Stimulated activated CD4-positive, alpha-beta T cell treated with anti-CD3 and anti-CD28 coated beads, Interleukin-15, amount 100 ng/mL, for 1 hour (primary cell): ENCODE measurements at places on chromosomes 2 and 18.

GRCh38 chr18:55031164-55031563 is 71.9 kb upstream of the CCDC68 start:
- no peak for DNase-seq

GRCh38 chr2:160494201-160494644 is 616 bp upstream of the RBMS1 start:
- DNase-seq: no peak

GRCh38 chr2:45184606-45185005 is 175.4 kb upstream of the SIX2 start:
- no peak for DNase-seq

DNA sequence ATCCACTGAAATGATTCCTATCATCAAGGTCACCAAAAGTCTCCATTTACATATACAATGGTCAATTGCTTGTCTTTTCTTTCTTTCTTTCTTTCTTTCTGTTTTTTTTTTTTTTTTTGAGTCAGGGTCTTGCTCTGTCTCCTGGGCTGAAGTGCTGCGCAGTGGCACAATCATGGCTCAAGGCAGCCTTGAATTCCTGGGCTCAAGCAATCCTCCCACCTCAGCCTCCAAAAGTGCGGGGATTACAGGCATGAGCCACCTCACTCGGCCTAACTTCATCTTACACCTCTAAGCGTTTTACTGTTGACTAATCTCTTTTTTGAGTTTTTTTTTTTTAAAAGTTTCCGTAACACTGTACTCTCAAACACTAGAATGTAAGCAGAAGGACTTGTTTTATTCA is 867 bp downstream of the SF3B6 start:
- DNase-seq: no peak

DNA sequence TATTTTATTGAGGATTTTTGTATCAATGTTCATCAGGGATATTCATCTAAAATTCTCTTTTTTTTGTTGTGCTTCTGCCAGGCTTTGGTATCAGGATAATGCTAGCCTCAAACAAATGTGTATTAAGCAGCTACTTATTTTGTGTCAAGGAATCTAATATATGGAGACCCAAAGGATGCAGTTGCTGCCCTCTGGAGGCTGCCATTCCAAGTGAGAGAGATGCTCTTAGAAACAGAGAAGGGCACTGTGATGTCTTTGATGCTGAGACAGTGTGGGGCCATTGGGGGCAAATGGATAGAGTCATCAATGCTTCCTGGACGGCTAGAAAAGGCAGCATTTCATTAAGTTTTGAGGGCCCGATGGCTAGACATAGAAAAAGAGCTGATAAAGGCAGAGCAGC is 292.6 kb downstream of the SETBP1 start:
- no peak for DNase-seq

- DNase-seq: no peak
Observed at GRCh38 chr2:201223089-201224073, 37.0 kb upstream of the CASP8 start.

GRCh38 chr18:79355433-79356335 is 40.0 kb upstream of the NFATC1 start:
- DNase-seq: no peak

DNA sequence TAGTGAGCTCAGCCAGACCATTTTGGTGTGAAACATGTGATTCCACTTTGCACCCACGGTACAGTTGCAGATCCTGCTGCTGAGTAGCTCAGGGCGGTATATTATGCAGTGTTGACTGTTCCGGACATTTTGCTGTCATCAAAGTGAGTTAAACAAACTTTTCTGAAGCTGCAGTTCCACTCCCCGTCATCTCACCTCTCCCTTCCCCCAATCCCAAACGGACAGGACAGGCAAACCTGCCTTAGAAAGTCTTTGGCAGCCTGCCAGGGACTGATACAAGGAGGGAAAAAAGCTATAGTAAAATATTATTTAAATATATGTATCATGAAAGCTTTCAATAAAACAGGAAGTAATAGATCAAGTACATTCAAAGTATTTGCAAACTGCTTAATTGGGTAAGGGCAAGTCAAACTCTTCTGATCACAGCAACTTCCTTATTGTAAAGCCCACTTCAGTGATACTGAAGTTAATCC is 35.5 kb upstream of the SP5 start:
- no peak for DNase-seq

DNA sequence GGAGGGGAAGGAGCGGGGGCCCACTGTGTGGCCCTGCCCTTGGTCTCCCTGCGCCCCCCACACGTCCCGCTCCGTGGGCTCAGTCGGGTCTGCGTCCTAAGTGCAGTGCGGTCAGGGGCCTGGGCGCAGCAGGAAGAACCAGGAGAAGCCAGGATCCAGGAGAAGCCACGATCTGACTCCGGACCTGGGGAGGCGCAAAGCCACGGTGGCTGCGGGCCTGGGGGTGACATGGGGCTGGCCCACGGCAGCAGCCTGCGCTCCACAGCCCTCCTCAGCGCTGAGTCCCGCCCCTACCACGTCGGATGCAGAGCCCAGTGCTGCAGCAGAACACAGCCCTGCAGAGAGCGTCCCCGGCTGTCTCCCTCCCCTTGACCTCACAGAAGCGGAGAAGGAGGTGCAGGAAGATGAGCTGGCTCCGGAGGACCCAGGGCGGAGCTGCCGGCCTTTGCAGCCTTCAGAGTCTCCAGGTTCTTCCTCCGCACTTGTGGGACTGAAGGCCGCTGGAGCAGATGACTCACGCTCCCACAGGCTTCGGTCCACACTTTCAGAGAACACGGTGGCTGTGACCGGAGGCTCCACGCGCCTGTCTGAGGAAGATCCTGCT is 589.2 kb upstream of the SALL3 start:
- no peak for DNase-seq

- DNase-seq: peak; percentile 24
Observed at GRCh38 chr2:234483568-234484251, 13.2 kb downstream of the ARL4C start.

DNA sequence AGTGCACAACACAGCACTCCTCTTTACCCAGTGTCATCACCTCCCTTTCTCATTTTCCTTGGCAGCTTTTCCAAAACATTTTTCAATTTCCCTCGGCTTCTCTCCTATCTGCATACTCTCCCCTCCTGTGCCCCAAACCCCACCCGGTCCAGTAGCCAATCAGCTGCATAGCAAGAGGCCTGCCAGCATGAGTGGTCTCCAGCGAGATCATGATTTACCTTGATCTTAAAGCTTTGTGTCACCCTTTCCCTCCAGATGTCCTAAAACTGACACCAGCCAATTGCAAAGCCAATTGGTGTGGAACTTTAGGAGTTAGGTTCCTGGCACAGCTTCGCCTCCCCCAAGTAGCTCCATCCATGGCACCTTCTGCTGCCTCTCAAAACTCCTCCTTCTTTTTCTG is 45.2 kb upstream of the SH3RF3 start:
- DNase-seq: no peak

GRCh38 chr18:8869696-8870095 is 164.3 kb downstream of the MTCL1 start:
- DNase-seq: no peak

GRCh38 chr2:236752096-236752495 is 182.5 kb downstream of the ACKR3 start:
- no peak for DNase-seq

- no peak for DNase-seq
Observed at GRCh38 chr2:99598441-99598840, 108.6 kb upstream of the REV1 start.
